CD4-positive, CD25-positive, alpha-beta regulatory T cell (primary cell): ENCODE measurements at places on chromosomes 6 and 20. TPM values are rescaled to one million over a fixed set of nuclear protein-coding genes. Genes with fewer than 3 reads are reported as not detected.

DNA sequence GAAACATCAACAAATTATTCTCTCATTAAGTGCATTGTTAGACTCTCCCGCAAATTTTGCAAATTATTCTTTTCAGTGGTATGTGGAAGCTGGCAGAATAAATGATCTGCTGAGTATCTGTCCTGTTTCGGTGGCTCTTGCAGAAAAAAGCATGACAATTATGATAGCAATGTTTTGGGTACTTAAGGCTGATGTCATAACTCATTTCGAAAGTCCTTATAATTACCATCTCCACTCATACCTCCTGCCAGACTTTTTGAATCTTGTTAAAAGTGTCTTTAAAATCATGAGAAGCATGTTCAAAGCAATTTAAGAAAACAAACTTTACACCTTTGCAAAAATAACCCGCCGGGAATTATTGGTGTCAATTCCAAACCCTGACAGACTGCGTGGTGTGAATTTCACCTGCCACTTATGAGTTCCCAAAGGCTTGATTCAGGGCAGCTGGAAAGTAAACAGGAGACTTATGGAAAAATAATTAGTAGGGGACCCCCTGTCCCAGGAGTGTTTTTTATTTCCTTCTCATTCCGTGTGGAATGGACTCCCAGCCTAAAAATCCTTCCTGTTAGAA, 87.6 kb upstream of the E2F3 start:
- no peaks in the 10 kb centered on the region for H3K36me3 ChIP-seq
- DNase-seq, result no peak
- H3K4me1 ChIP-seq, result no peaks in the 10 kb centered on the region
- no peak overlapping the region for H3K4me3 ChIP-seq
- H3K27me3 ChIP-seq, result peaks cover 3% of the 10 kb centered on the region
- H3K27ac ChIP-seq, result no peak overlapping the region

DNA sequence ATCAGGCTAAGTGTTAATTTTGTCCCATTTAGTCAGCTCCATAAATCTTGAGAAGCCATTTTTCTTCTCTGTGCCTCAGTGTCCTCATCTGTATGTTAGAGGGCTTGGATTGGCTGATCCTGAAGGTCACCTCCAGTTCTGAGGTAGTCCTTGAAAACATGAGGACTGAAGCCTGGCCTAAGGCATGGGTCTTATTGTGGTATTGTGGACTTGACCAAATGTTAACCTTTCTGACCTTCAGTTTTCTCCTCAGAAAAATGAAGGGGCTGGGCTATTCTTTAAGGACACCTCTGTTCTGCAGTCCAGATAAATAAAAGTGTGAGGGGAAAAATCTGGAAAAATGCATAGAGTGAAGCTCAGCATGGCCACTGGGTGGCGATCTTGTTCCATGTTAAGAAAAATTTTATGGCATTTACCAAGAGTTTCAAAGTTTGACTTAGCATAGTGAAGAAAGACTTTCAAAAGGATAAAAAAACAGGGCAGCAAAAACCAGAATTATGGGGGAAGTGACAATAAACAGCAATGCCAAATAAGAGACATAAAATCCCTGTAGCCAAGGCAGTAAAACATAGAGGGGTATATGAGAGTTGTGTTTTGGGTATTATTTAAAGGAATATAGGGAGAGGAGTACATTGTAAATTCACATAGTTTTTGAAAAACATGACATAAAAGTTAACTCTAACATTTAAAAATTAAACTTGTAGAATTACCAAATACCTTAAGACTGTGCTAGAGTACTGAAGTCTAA, 13.2 kb upstream of the TFB1M start:
- no peaks in the 10 kb centered on the region for H3K36me3 ChIP-seq
- no peak overlapping the region for H3K27ac ChIP-seq
- no peaks in the 10 kb centered on the region for H3K4me1 ChIP-seq
- no peak overlapping the region for H3K4me3 ChIP-seq

GRCh38 chr6:3290149-3290930, 31.6 kb downstream of the PSMG4 start:
- H3K4me1 ChIP-seq, result no peaks in the 10 kb centered on the region
- H3K4me3 ChIP-seq, result no peak overlapping the region
- no peak overlapping the region for H3K27ac ChIP-seq
- no peaks in the 10 kb centered on the region for H3K36me3 ChIP-seq

Gene CFB
- 1.8 TPM for polyA plus RNA-seq

Gene PTGIS
- polyA plus RNA-seq, result not detected

Gene PSORS1C2
- polyA plus RNA-seq, result not detected

Gene VSTM2L
- not detected for polyA plus RNA-seq

Gene SRMS
- polyA plus RNA-seq, result not detected

Gene PSMF1
- polyA plus RNA-seq, result 160 TPM
